ENCODE measurements at places on chromosomes 13 and 19.

- no peak for DNase-seq
These were observed 560 bp downstream of the TMEM86B start for GRCh38 chr19:55228015-55228391.

GRCh38 chr13:53638040-53638439, 609.4 kb downstream of the OLFM4 start:
- DNase-seq = no peak

- DNase-seq = no peak
These were observed 437.5 kb downstream of the KLF12 start for GRCh38 chr13:73696713-73697112.

- no peak for DNase-seq
These were observed 723.9 kb upstream of the ARGLU1 start for GRCh38 chr13:107291875-107292274.

- DNase-seq = no peak
These were observed 242.1 kb downstream of the FGF9 start for GRCh38 chr13:21913010-21913409.
